Skin of body (tissue), 3 donors: ENCODE measurements at places on chromosomes 13 and 19. TPM values are rescaled to one million over a fixed set of nuclear protein-coding genes. Genes with fewer than 3 reads are reported as not detected.
A peak's percentile ranks its signal among the peaks of the same experiment; 100 is the strongest.

GRCh38 chr19:57559008-57559403 is 657 bp downstream of the ZNF550 start:
- no peak for DNase-seq

GRCh38 chr19:46480415-46480814 is 9.1 kb upstream of the PNMA8A start:
- DNase-seq = peak; percentile 95

GRCh38 chr13:59776924-59777690 is 386.6 kb downstream of the DIAPH3 start:
- DNase-seq = no peak

DNA sequence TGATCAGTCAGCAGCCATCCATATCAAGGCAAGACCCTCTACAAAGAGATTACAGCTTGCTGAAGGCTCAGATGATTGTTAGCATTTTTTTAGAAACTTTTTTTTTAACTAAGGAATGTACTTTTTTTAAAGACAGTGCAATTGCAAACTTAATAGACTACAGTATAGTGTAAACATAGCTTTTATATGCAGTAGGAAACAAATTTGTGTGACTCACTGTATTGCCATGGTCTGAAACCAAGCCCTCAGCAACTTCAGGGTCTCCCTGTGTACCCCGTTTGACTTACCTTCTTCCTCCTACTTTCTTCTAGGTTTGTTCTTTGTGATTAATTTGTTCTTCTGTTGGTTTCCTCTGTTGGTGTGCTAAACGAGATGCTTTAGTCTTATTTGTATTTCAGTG is 93.0 kb upstream of the TEX29 start:
- no peak for DNase-seq

DNA sequence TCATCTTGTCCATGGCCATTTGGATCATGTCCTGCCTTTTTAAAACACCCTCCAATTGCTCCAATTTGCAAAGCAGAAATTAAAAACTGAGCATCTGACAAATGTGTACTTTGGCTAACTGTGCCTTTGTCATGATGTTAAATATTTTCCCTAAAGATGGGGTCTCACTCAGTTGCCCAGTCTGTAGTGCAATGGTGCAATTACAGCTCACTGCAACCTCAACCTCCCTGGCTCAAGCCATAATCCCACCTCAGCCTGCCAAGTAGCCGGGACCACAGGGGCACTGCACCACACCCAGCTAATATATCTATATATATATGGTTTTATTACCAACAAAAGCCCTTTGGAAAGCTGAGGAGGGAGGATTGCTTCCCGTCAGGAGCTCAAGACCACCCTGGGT is 782.7 kb downstream of the UQCRFS1 start:
- DNase-seq = no peak

DNA sequence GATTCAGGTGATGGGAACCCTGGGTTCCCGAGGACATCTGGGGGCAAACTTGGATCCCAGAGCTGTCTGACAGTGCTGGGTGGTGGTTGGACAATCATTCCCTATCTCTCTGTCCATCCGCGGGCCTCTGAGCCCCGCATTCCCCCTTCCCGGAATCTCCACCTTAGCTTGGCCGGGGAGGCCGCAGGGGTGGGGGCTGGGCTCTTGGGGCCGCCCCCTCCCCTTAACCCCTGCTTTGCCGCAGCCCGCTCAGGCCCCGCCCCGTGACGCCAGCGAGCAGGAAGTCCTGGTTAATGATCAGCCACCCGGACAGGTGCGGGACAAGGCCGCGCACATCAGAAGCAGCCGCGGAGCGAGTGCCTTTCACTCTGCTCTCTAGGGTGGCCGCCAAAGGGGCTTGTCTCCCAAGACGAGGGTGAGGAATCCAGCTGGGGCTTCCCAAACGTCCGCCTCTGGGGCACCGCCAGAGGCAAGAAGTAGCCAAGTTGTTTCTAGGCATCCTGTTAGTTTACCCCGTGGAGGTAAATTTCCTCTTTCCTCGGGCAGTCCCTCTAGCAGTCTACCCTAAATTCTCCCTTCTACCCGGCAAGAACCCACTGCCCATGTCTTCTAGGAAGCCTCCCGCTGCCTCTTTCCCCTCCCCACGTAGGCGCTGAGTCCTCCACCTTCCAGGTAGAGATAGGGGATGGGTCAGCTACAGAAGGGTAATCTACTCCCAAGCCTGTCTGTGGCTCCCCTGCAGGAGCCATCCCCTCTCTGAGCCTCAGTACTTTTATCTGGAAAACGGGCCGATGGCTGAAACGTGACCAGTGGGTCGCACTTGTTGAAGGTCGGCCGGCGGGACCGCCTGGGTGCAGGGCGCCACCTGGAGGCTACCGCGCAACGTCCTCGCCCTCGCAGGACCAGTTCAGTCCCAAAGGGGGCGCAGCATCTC is 3.0 kb downstream of the IRF2BP1 start:
- peak; percentile 63 for DNase-seq

- DNase-seq = no peak
These were observed 3.9 kb upstream of the B9D2 start for GRCh38 chr19:41367848-41368301.

GRCh38 chr19:5261156-5261890 is 79.3 kb downstream of the PTPRS start:
- peak; percentile 9 for DNase-seq

Gene CEACAM21
- total RNA-seq = 1.2 TPM

Gene SGTA
- 18.7 TPM for total RNA-seq

Gene DACH1
- 8.5 TPM for total RNA-seq

Gene B3GNT3
- 0.79 TPM for total RNA-seq

Gene THSD8
- total RNA-seq = 0.39 TPM

DNA sequence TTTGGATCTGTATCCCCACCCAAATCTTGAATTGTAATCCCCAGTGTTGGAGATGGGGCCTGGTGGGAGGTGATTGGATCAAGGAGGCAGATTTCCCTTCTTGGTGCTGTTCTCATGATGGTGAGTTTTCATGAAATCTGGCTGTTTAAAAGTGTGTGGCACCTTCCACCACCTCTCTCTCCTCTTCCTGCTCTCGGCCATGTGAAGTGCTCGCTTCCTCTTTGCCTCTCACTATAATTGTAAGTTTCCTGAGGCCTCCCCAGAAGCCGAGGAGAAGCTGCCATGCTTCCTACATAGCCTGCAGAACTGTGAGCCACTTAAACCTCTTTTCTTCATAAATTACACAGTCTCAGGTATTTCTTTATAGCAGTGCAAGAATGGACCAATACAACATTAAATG is 15.7 kb downstream of the COMMD6 start:
- no peak for DNase-seq

DNA sequence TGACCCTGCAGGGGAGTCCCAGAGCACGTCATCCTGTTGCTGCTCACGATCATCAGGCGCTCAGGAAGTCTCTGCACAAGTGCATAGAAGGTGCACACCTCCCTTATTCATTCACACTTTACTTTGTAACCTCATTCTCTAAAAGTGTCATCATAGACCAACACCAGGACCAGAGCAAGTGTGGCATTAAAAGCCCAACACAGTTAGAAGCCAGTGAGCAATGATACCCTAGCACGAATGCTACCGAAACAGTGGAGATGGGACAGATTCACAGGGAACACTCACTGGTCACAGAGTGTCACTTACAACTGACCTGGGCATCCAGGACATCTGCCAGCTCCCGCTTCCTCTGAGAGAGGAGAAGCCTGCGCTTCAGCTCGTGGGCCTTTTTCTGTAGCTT is 17.0 kb downstream of the HAUS8 start:
- DNase-seq = no peak

GRCh38 chr13:110509478-110509926 is 52.0 kb downstream of the RAB20 start:
- no peak for DNase-seq

Gene NLRP4
- not detected for total RNA-seq

DNA sequence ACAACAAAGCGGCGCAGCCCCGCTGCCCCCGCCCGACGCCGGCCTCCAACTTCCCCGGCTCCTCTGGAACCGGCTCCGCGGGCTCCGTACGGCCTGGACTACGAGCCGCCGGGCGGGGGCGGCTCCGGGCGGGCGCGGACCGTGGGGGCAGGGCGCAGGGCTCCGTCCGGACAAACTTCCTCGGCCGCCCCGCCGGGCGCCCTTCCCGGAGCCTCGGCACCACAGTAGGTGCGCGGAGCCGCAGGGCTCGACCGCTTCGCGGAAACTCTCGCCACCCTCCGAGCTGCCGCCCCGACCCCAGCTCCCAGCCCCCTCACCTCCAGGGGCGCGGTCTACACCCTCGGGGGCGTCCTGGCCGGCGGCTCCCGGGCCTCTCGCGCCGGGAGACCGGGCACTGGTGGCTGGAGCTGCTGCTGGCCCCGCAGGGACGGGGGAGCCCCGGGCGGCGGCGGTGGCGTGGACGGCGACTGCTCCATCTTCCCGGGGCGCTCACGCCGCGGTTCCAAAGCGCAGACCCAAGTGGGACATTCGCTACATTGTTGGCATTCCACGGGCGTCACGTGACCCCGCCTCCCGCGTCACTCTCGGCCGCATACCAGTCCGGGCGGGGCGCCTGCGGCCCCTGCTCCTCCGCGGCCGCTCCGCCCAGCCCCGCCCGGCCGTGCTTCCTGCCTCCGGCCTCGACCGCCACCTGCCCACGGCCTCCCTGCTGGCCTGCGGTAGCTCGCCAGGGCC is at the start of gene LATS2:
Gene LATS2 (minus strand): TSS at position 558 of the 735 bp plus-strand sequence. CDS start 15,560 bp downstream, outside the sequence.
- DNase-seq = peak; percentile 81

- no peak for DNase-seq
These were observed 2.4 kb downstream of the CDX2 start for GRCh38 chr13:27966641-27967202.

DNA sequence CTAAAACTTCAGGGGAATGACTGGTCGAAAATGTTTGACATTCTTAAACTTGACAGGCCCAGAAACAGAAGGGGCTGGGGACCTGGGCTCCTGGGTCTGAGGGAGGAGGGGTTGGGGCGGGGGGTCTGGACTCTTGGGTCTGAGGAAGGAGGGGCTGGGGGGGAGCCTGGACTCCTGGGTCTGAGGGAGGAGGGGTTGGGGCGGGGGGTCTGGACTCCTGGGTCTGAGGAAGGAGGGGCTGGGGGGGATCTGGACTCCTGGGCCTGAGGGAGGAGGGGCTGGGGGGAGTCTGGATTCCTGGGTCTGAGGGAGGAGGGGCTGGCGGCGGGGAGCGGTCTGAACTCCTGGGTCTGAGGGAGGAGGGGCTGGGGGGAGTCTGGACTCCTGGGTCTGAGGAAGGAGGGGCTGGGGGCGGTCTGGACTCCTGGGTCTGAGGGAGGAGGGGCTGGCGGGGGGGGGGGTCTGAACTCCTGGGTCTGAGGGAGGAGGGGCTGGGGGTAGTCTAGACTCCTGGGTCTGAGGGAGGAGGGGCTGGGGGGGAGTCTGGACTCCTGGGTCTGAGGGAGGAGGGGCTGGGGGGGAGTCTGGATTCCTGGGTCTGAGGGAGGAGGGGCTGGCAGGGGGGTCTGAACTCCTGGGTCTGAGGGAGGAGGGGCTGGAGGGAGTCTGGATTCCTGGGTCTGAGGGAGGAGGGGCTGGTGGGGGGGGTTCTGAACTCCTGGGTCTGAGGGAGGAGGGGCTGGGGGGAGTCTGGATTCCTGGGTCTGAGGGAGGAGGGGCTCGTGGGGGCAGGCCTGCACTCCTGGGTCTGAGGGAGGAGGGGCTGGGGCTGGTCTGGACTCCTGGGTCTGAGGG is 5.5 kb upstream of the KLK6 start:
- no peak for DNase-seq

DNA sequence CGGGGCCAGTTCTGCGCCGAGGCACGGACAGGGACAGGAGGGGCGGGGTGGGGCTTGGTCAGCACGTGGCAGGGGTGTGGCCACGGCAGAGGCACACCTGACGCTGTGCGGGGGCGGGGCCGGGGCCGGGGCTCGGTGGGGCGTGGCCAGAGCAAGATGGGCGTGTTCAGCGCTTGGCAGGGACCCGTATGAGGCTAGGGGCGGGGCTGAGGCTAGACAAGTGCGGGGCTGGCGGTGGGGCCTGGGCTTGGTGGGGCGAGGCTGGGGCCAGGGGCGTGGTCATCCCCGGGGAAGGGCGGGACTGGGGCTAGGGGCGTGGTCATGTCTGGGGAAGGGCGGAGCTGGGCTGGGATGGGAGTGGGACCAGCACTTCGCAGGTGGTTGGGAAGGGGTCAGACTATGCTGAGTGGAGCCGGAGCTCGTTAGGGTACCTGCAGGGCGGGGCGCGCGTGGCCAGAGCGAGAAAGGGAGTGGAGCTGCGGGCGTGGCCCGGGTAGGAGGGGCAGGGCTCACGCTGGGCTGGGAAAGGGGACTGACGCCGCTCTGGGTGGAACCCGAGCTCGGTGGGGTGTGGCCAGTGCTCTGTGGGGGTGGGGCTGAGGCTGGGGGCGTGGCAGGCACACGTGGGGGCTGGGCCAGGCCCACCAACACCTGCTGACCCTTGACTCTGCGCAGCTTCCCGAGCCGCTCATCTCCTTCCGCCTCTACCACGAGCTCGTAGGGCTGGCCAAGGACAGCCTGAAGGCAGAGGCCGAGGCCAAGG is 12.8 kb downstream of the POLR2E start:
- DNase-seq = no peak

DNA sequence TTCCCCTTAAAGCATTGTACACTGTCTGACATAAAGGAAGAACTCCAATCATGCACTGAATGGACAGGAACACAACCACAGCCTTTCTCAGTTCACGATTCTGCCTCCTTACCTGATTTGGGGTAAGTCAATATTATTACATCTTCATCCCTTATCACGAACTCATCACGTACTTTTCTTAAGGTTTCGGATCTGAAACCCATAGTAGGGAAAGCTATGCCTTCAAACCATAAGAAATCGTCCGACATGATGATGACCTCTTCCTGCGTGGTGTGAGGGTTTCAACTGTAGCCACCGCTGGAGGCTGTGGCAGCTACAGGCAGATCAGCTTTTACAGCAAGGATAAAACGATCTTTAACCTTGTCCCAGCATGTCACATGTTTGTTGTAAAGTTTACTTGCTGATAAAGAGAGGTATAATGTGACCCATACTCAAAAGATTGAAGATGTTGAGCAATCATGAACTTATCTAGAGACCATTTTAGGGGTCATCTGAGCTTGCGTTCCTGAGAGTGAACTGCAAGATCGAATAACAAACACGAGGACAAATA is at the start of gene SULT2A1:
Gene SULT2A1 (minus strand): TSS at position 306 of the 550 bp plus-strand sequence. CDS start 58 bp downstream, at position 248.
- DNase-seq = no peak

DNA sequence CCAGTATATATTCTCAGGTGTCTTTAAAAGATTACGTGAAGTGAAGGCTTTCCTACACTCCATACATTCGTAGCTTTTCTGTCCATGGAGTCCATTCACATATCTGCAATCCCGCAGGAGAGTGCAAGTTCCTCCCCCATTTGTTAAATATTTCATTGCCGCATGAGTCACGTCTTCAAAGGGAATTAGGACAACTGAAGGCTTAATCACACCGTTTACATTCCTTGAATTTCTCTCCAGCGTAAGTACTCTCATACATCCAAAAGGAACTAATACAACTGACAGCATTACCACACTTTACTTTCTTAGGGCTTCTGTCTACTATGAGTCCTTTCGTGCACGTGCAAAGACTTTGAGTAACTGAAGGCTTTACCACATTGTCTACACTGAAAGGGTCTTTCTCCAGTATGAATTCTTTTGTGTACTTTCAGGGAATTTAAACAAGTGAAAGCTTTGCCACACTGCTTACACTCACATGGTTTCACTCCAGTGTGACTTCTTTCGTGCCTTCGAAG is 29.0 kb upstream of the ZNF564 start:
- no peak for DNase-seq

GRCh38 chr19:28126135-28126898 is 1086.6 kb downstream of the UQCRFS1 start:
- no peak for DNase-seq

- no peak for DNase-seq
These were observed 11.0 kb downstream of the CTU1 start for GRCh38 chr19:51097166-51097738.
